ENCODE measurements at places on chromosomes 3 and 15. TPM values are rescaled to one million over a fixed set of nuclear protein-coding genes. Genes with fewer than 3 reads are reported as not detected.

The PATL2 gene
- total RNA-seq, result 0.51 TPM

GRCh38 chr15:58431221-58432149 lies at the start of gene LIPC:
Gene LIPC, plus strand, starts transcription at chr15:58431991. Its CDS starts 42 bp downstream, at chr15:58432033.
- no peak for DNase-seq

GRCh38 chr3:17542591-17542990 lies 199.8 kb downstream of the TBC1D5 start:
- no peak for DNase-seq

DNA sequence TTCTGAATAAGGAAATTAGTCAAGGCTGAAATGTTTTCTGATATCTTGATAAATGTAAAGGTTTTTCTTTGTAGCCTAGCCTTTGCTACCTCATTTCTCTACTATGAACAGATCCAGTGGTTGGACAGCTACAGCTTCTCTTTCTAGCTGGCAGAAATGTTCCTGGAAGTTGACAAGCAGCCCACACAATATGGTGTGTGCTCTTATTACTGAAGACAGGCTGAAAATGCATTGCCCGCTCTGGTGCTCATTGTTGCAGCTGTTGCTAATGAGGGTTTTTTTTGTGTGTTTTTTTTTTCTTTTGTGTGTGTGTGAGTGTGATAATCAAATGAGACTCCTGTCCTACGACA lies 844.3 kb upstream of the SEMA6D start:
- DNase-seq, result peak; percentile 16

DNA sequence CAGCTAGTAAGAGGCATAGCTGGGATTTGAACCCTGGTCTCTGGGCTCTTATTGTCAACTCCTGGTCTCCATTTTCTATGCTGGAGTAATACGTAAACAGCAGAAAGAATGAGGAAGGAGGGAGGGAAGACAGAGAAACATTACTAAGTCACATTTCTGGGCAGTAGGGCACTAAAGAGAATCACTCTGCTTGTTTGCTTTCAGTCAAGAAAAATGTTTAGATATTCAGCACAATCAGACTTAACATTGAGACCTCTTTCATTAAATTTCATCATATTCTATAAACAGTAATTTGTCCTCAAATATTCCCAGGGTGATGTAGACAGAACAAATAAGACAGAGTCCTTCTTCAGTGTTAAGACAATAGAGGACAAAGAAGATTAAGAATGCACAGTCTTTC lies 67.7 kb upstream of the BNC1 start:
- no peak for DNase-seq

All from tongue (tissue), 3 donors.